ENCODE measurements at places on chromosomes 3 and 15.

GRCh38 chr15:70670680-70671079, 92.7 kb downstream of the UACA start:
- DNase-seq: no peak

DNA sequence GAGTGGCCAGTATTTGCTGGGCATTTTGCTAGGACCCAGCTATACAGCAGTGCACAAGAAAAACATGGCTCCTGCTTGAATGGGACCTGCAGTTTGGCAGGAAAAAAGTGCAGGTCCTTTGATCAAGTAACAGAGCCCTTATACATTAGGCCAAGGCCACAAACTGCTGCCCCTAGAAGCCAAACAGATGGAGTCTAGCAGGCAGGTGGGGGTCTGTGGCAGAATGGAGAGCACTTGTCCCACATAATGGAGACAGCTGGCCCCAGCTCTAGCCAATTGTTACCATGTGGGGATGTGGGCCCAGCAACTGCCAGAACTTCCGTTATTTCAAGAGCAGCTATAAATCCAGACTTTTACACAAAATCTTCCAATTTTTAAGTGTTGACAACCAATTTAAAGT, 79.3 kb downstream of the SHQ1 start:
- no peak for DNase-seq

GRCh38 chr15:25439369-25439836, 579 bp upstream of the UBE3A start:
- DNase-seq: no peak

DNA sequence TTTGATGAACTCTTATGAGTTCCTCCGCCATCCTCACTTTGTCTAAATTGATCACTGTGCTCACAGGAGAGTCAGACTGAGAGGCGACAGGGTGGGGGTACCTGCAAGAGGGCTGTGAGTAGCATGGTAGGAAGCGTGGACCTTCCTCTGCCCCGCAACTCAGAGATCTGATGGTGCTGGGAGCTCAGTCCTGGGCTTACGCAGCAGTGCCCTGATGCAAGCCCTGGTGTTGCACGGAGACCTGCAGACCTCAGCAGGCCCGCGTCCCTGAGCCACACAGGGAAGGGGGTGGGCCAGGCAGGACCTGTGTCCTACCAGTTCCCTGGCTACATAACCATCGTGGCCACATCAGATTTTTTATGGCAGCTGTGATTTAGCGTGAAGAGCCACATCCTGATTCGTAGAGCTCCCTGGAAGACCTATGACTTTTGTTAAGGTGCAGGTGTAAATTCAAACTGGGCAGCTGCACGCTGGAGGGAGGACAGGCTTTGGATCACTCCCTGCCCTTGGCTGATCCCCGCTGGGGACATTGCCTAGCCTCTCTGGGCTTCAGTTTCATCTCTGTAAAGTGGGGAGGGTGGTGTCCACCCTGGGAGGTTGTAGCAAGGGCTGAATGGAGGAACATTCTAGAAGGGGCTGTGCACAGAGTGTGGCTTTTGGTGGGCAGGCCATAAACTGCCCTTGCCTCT, 176.1 kb downstream of the KLF13 start:
- DNase-seq: no peak

DNA sequence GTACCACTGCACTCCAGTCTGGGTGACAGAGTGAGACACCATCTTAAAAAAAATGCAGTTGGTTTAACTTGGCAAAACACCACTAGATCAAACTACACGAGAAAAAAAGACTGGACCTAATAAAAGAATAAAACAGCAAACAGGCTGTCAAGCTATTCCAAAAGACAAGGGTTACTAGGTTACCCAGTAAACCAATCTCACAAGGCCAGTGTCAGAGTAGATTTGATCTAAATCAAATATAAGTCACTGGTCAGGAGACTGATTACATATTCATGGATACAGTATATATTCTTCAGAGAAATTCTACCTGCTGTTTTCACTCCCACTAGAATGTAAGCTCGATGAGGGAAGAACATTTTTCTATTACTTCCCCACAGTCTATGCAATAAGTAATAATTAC, 2.5 kb upstream of the GANC start:
- no peak for DNase-seq

- no peak for DNase-seq
Observed at GRCh38 chr3:126746395-126747177, 42.5 kb downstream of the CHCHD6 start.

- DNase-seq: no peak
Observed at GRCh38 chr3:12545473-12545791, at the start of gene MKRN2OS. Gene MKRN2OS, minus strand, starts transcription at chr3:12545499. Its CDS starts 35 bp downstream, at chr3:12545464.
